ENCODE measurements at places on chromosomes 4 and X.

- DNase-seq = no peak
Measured at GRCh38 chrX:120029354-120029753, 48.1 kb downstream of the RHOXF2B start.

GRCh38 chr4:127309369-127310102 is 323.2 kb upstream of the INTU start:
- no peak for DNase-seq

- DNase-seq = no peak
Measured at GRCh38 chr4:26208237-26208994, 112.4 kb upstream of the RBPJ start.

GRCh38 chrX:140817943-140818342 is 108.4 kb downstream of the LINC00632 start:
- DNase-seq = no peak

GRCh38 chr4:47315346-47315745 is 148.2 kb downstream of the COMMD8 start:
- no peak for DNase-seq

- no peak for DNase-seq
Measured at GRCh38 chrX:10352536-10352935, 195.8 kb downstream of the CLCN4 start.

DNA sequence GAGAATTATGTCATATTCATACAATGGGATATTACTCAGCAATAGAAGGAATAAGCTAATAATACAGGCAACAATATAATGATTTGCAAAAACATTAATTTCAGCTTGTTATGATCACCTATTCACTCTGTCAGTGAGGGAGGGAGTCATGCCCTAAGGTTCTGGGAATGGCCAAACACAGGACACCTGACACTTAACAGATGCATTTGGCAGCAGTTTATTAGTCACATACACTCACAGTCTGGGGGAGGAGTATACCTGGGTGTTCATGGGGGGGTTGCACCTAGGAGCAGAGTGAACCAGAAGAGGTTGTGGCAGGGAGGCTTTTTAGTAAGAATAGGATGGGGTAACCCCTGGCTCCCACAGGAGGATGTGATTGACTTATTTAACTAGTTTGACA is 38.3 kb downstream of the SERPINA7 start:
- no peak for DNase-seq

Data from NCI-H510A (cell line).